ENCODE measurements at places on chromosomes 5 and 9. TPM values are rescaled to one million over a fixed set of nuclear protein-coding genes. Genes with fewer than 3 reads are reported as not detected.

The HMMR gene
- 3.8 TPM for total RNA-seq

The DIMT1 gene
- 17.8 TPM for total RNA-seq

The TMEM171 gene
- total RNA-seq = 0.94 TPM

The HEMGN gene
- total RNA-seq = 0.94 TPM

The FOXD4L6 gene
- 1.3 TPM for total RNA-seq

The TAF11L10 gene
- not detected for total RNA-seq

The GFRA3 gene
- total RNA-seq = not detected

The ANAPC2 gene
- total RNA-seq = 39.1 TPM

The LCN12 gene
- 0.94 TPM for total RNA-seq

The EFNA5 gene
- total RNA-seq = 15.7 TPM

Measured in parietal lobe (tissue), 2 donors.